ENCODE measurements at places on chromosomes 1 and 21. TPM values are rescaled to one million over a fixed set of nuclear protein-coding genes. Genes with fewer than 3 reads are reported as not detected.

Gene LRRC3
- total RNA-seq: 0.92 TPM

Gene CNKSR1
- total RNA-seq: 81.2 TPM

- no peak overlapping the region for H3K4me3 ChIP-seq
- H3K27ac ChIP-seq: no peak overlapping the region
- no peak for DNase-seq
- H3K27me3 ChIP-seq: no peaks in the 10 kb centered on the region
These were observed 140.3 kb upstream of the VANGL1 start for GRCh38 chr1:115501476-115501875.

DNA sequence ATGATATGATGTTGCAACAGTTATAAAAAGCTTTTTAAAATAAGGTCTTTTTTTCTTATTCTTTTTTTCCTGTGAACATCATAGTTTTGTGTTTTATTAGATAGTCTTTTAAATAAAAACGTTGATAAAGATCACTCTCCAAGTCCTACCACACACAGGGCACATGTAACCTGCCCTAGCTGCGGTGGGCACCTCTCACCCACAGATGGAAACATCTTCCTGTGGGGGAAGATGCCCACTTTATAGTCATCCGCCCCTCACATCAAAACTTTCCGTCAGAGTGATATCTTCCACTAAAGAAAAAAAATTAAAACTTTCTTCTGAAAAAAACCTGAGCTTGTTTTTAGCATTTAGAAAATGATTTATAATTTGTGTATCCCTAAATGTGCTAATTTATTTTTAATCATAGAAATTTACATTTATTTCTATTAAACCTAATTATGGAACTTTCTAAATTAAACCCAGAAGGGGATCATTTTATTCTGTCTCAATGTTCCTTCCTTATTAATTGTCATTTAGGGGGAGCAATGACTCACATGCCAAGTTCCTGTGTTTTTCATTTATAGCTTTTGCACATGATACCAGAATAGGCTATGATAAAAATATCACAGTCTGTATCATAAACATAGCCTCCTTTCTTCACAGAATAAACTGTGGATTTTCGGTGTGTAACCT lies 24.7 kb downstream of the TNFRSF9 start:
- no peaks in the 10 kb centered on the region for H3K4me1 ChIP-seq
- no peak overlapping the region for H3K4me3 ChIP-seq
- no peak for DNase-seq
- H3K27me3 ChIP-seq: no peaks in the 10 kb centered on the region
- no peaks in the 10 kb centered on the region for H3K36me3 ChIP-seq

DNA sequence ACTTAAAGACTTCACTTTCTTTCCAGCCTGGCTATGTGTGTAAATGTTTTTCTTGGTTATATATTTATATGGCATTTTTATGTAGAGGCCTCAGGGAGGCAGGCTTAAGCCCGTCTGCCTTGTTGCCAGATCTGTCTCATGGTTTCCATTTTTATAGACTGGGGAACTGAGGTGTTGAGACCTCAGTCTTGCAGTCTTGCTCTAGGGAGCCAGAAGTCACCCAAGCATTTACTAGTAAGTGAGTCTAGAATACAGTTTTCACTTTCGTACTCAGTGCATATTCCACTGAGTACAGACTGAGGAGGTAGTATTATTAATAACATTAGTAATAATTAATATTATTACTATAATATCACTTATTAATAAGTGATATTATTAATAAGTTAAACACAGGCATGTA lies 161.4 kb downstream of the UCK2 start:
- H3K36me3 ChIP-seq: no peaks in the 10 kb centered on the region
- H3K4me3 ChIP-seq: no peak overlapping the region
- H3K27me3 ChIP-seq: no peaks in the 10 kb centered on the region
- H3K4me1 ChIP-seq: no peaks in the 10 kb centered on the region

- peaks cover 24% of the 10 kb centered on the region for H3K36me3 ChIP-seq
- DNase-seq: no peak
- H3K4me1 ChIP-seq: no peaks in the 10 kb centered on the region
- H3K27ac ChIP-seq: no peak overlapping the region
- H3K27me3 ChIP-seq: no peaks in the 10 kb centered on the region
- no peak overlapping the region for H3K4me3 ChIP-seq
These were observed 2.7 kb downstream of the FCER1G start for GRCh38 chr1:161217831-161218230.

DNA sequence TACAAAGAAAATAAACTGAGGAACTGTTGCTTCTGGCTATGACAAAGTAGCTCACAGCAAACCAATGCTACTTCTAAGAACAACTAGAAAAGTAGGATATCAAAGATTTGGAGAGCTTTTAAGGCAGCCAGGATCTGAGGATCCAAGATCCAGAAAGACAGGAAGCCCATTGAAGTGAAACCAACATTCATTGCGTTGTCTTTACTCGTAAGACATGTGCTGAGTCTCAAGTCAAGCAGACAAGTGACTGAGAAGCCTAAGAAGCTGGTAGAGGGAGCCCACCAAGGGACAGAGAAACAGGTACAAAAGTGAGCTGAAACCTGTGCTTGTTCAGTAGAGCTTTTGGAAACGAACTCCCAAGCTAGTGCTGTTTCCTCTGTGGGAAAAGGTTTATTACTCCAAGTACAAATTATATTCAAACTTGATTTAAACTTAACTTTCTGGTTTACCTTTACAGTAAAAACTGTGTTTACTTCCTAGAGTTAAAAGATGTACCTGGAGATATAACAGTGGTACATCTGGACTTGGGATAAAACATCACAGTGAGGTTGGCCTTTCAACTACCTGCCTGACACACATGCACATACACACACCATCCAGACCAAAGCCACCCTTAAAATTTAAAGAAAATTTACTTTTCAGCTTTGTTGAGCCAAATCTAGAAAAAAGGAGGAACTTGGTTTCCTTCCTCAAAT lies 41.2 kb downstream of the NME7 start:
- H3K4me1 ChIP-seq: no peaks in the 10 kb centered on the region
- no peak for DNase-seq
- H3K4me3 ChIP-seq: no peak overlapping the region

Data from thyroid gland (tissue), 4 donors.